Umbilical cord (tissue), 2 donors: ENCODE measurements at places on chromosomes 7 and 10. TPM values are rescaled to one million over a fixed set of nuclear protein-coding genes. Genes with fewer than 3 reads are reported as not detected.

The MRC1 gene
- total RNA-seq = 25.3 TPM

The KCP gene
- 1.4 TPM for total RNA-seq

The SPDYE2B gene
- 2.6 TPM for total RNA-seq

The SPDYE11 gene
- 1.7 TPM for total RNA-seq

The NODAL gene
- 4.6 TPM for total RNA-seq

DNA sequence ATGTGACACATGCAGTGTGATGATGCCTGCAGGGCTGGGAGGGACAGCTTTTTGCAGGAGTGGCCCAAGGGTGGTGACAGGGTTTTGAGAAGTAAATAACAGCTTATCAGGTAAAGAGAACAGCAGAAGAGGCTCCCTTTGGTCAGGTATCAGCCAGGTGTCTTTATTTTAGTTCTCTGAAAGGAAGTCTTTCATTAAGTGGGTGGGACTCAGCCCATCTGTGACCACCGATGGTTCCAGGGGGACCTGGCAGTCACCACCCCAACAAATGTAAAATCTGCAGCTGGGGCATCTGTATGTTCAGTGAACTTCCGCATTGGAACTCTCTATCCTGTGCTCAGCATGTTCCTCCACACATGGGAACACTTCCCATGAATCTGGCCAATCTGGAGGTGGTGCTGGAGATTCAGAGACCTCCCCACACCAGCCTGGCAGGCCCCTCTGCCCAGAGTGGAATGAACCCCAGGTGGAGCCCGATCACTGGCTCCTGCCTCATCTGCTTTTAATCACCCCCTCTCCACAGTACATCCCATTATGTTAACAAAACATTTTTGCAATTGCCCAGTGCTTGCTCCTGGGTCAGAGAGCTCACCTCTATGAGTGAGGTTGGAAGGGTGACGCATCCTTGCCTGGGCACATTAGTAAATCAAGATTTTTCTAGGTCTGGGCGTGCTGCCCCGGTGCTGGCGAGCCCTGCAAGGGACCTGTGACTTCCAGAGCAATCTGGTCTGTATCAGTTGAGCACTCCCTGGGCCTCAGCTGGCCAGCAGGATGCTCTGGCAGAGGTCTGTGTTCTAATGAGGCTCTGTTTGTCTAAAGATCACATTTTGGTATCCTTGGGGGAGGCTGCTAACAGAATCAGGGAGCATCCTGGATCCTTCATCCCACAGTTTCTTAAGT, 140.4 kb upstream of the GDF10 start:
- DNase-seq = no peak

DNA sequence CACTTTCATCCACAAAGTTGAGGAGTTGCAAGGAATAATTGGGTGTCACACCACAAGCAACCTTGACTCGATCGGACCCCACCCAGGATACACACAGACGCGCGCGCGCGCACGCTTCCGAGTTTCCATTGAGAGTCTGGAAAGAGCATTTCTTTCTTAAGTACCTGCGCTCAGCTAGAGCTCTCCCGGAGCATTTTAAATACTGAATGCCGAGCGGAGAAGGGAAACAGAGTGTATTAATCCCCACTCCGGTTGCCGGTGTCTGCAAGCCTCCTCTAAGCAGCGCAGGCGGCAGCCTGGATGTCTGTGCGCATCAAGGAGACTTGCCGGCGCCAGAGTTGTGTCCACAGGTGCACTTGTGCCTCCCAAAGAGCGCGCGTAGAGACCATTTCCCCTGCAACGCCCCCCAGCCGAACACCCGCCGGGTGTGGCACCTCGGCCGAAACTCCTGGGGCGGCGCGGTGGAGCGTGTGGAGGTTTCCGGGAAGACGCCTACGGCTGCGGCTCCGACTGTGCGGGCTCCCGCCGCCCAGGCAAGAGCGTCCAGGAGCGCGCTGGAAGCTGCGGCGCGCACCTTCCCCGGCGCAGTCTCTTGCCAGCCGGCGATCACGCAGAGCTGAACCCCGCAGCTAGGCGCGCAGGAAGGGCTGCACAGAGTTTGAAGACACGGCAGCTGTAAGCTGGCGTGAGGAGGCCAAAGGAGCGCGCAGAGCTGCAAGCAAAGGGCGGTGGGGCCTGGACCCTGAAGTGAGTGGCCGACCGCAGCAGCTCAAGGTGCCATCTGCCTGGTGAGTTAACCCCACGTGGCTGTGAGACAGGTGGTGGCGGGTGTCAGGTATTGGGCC, 1.1 kb upstream of the FEZF1 start:
- no peak for DNase-seq

GRCh38 chr7:123797673-123798531, 47.1 kb upstream of the HYAL4 start:
- peak; percentile 66 for DNase-seq

DNA sequence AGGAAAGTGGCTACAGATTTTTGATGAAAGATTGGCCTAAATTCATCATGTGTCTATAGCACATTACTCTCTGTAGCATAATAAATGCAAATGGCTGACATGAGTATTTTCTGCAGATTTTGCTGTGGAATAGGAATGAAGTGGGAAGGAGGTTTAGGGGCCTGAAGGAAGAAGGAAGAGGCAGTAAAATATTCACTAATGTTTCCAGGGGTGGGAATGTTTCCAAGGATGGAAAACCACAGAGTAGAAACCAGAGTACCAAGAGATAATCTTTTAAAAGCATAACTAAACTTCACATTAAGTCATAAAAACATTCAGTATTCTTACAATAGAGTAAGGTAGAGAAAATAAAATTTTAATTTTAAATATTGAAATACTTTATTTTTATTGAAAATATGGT, 267.8 kb downstream of the BICC1 start:
- DNase-seq = peak; percentile 67

GRCh38 chr7:16916105-16916639, 34.4 kb upstream of the AGR3 start:
- peak; percentile 60 for DNase-seq

GRCh38 chr7:92633211-92633906, 43.2 kb upstream of the FAM133B start:
- peak; percentile 74 for DNase-seq

GRCh38 chr7:75638594-75639070, 100.1 kb downstream of the HIP1 start:
- peak; percentile 57 for DNase-seq

GRCh38 chr7:147810269-147810668, 780.3 kb upstream of the C7orf33 start:
- DNase-seq = peak; percentile 12

GRCh38 chr10:88152728-88153133, 289.3 kb downstream of the PTEN start:
- peak; percentile 16 for DNase-seq

DNA sequence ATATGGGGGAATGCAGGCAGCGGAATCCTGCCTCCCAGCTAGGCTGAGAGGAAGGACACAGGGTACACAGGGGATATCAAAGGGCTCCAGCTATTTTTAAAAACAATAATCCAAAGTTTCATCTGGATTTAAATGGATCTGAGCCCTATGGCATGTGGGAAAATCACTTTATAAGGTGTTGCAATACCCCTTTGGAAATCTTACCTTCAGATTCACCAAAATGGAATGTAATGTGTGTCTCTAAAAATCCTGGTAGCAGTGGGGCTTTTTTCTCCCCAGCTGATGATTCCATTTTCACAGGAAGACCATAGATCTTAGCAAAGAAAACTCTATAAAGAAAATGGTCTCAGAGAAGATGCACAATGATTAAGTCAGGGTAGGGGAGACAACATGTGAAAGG, 722.2 kb downstream of the PARD3 start:
- no peak for DNase-seq

- no peak for DNase-seq
These were observed 3.0 kb upstream of the TMEM184A start for GRCh38 chr7:1558841-1559625.
